ENCODE measurements at places on chromosomes 1 and 21. TPM values are rescaled to one million over a fixed set of nuclear protein-coding genes. Genes with fewer than 3 reads are reported as not detected.

DNA sequence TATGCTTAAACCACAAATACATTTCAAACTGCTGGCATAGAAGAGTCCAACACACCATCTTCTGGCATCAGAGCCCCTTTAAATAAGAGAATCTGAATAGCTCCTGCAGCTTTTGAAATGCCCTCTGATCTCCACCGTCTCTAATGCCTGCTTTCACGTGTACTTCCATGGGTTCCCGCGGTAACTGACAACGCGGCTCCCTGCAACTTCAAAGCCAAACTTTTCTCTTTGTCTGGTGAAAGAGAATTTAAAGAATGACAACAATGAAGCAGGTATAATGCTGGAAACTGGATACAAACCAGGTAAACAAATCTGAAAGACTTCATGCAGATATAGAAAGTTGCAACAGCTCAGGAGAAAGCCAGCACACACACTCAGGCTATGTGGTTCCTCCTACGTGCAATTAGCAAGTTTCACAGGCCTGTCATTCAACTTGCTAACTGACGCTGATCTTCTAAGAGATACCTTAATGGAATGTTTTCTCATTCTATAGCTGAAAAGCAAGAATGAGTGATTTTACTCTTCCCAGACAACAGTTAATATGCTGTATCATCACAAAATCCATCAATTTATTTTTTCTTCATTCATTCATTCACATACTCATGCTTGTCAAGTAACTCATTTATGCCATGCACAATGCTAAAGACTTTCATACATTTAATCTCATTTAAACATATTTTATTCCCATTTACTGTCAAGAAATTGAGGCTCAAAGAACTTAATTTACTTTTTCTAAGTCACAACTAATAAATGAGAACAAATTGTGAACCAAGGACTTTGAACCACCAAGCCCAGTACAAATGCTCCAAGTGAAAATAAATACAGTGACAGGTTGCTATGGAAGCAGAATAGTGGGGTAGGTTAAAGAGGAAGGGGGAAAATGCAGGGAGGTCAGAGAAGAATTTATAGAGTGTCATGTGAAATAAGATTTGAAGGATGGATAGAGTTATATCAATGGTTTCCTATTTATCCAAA, 202.7 kb upstream of the SNX7 start:
- no peaks in the 10 kb centered on the region for H3K36me3 ChIP-seq
- no peak for DNase-seq
- H3K27me3 ChIP-seq = no peaks in the 10 kb centered on the region
- no peak overlapping the region for H3K27ac ChIP-seq
- H3K4me3 ChIP-seq = no peak overlapping the region

Gene RNU1-1
- total RNA-seq = 1,356 TPM

DNA sequence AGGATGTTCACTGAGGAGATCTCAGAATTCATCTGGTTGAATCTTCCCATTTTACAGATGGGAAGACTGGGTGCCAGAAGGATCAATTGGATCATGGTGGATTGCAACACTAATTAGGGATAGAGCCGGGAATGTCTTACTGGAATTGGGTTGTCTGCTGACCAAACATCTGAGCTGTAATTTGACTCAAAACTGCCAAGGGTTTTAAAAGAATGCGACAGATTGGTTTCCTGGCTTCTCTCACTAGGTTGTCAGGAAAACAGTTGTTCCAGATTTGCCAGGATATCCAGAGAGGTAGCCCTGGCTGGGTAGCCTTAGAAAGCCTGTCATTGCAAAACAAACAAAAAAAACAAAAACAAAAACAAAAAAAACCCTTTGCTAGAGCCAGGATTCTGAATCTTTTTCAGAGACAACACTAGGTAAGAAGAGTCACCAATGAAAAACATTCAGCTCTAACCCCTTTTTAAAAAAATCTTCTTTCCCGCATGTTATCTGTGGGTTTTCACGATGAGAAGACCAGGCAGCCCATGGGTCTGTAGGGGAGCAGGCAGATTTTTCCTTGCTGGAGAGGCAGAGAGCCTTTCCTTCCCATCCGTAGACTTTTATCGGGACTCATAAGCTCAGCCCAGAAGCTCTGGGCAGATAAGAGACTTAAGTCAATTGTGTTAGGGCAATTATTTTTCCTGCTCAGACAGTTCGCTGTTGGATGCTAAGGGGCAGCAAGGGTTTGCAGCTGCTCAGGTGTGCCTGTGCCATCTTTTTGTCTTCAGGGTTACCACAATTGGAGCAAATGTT, 418.9 kb downstream of the PRDM2 start:
- no peaks in the 10 kb centered on the region for H3K4me1 ChIP-seq
- no peaks in the 10 kb centered on the region for H3K27me3 ChIP-seq

DNA sequence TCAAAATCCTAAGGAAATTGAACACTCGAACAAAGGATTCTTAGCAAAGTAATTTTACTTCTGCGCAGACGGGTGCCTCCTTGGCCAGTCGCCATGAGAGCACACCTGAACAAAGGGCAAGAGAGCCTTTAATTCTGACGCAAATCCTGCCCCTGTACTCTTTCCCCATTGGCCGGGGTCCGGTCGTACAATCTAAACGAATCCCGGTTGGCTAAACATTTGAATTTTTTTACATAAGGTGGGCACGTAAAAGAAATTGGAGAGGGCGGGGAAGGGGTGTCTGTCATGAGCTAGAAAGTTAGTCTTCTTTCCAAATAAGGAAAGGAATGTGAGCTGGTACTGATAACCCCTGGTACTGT, 8.2 kb upstream of the IL22RA1 start:
- DNase-seq = no peak
- H3K4me1 ChIP-seq = peaks cover 12% of the 10 kb centered on the region
- H3K4me3 ChIP-seq = no peak overlapping the region

Gene TIE1
- total RNA-seq = 0.87 TPM

Gene FALEC
- 0.43 TPM for total RNA-seq

Gene KRTAP21-2
- total RNA-seq = not detected

DNA sequence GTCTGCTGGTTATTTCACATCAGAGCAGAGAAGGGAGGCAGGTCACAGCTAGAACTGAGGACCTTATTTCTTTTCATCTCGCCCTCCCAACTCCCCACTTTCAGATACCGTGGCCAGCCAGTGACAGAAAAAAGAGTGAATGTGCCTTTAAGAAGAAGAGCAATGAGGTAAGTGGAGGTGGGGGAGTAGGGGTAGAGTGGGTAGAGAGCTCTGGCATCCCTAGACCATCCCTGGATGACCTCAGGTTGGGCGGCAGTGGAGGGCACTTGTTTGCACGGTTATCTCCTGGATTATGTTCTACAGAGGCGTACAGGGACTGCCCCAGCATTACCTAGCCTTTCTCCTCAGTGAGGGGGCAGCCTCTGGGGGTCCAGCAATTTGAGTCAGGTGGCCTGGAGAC, 4.6 kb downstream of the SEMA4A start:
- H3K4me1 ChIP-seq = peaks cover 11% of the 10 kb centered on the region
- DNase-seq = no peak
- no peaks in the 10 kb centered on the region for H3K36me3 ChIP-seq
- peaks cover 3% of the 10 kb centered on the region for H3K27me3 ChIP-seq
- no peak overlapping the region for H3K27ac ChIP-seq

- no peak for DNase-seq
- no peaks in the 10 kb centered on the region for H3K36me3 ChIP-seq
- no peaks in the 10 kb centered on the region for H3K4me1 ChIP-seq
Observed at GRCh38 chr1:9843576-9843945, 19.8 kb upstream of the CLSTN1 start.

DNA sequence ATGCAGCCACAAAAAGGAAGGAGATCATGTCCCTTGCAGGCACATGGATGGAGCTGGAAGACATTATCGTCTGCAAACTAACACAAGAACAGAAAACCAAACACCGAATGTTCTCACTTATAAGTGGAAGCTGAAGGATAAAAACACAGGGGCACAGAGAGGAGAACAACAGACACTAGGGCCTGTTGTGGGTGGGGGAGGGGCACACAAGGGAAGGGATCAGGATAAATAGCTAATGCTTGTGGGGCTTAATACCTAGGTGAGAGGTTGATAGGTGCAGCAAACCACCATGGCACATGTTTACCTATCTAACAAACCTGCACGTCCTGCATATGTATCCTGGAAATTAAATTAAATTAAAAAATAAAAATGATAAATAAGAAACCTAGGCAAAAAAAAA, 969.9 kb downstream of the TTLL7 start:
- no peaks in the 10 kb centered on the region for H3K36me3 ChIP-seq
- no peak overlapping the region for H3K4me3 ChIP-seq
- DNase-seq = no peak
- no peak overlapping the region for H3K27ac ChIP-seq

- H3K27ac ChIP-seq = no peak overlapping the region
- DNase-seq = no peak
- H3K4me1 ChIP-seq = no peaks in the 10 kb centered on the region
- H3K4me3 ChIP-seq = no peak overlapping the region
Observed at GRCh38 chr1:174890024-174890423, 109.7 kb upstream of the CACYBP start.

DNA sequence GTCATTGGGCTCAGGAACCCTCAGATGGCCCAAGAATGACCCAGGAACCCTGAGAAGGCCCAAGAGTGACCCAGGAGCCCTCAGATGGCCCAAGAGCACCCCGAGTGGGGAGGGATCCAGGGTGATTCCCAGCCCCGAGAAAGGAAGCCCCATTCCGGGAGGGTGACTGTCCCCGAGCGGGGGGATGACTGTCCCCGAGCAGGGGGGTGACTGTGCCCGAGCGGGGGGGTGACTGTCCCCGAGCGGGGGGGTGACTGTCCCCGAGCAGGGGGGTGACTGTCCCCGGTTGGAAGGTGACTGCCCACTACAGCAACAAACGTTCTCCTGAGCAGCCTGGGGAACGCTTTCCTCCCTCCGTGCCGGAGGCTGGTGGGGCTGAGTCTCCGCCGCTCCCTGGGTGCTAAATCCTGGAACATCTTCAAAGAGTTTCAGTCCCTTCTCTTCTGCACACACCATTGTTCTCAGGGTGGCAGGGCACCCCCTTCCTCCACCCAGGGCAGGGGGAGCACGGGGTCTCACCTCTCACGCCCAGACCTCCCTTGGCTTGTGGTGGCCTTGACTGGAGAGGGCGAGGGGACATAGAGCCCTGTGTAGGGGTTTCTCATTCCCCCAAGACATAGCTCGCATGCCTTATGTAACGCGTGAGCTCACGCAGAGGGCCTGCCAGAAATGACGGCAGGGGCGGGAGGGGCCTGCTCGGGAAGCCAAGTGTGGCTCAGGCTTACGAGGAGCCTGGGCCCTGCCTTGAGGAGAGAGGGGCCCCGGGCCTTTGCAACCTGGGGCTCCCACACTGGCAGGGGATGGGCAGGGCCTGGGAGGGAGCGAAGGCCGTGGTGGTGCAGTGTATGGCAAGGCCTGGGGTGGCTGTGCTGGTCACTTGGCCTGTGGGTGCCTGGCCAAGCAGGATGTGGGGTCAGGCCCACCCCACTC, 14.3 kb upstream of the SKI start:
- H3K27ac ChIP-seq = peak overlapping the region; percentile 99
- H3K27me3 ChIP-seq = no peaks in the 10 kb centered on the region
- peaks cover 37% of the 10 kb centered on the region for H3K4me1 ChIP-seq
- H3K4me3 ChIP-seq = peak overlapping the region; percentile 1
- no peaks in the 10 kb centered on the region for H3K36me3 ChIP-seq

DNA sequence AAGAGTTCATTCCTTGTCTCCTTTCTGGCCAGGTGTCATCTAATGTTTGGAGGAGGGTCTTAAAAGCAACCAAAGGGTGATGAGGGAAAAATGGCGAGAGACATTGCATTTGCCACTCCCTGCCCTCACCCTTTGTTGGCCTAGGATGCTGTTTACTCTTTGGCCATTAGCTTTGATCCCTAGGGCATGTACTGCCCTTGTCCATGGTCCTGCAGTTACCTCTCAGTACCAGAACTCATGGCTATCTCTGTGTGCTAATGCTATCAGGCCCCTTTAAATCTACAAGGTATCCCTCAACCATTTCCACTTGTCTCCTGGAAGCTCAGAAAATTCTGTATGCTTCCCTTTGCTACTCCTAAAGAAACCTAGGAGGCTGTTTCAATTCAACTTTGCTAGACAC, 424.8 kb upstream of the PLXNA2 start:
- no peak overlapping the region for H3K4me3 ChIP-seq
- no peaks in the 10 kb centered on the region for H3K36me3 ChIP-seq
- no peaks in the 10 kb centered on the region for H3K27me3 ChIP-seq
- DNase-seq = no peak

DNA sequence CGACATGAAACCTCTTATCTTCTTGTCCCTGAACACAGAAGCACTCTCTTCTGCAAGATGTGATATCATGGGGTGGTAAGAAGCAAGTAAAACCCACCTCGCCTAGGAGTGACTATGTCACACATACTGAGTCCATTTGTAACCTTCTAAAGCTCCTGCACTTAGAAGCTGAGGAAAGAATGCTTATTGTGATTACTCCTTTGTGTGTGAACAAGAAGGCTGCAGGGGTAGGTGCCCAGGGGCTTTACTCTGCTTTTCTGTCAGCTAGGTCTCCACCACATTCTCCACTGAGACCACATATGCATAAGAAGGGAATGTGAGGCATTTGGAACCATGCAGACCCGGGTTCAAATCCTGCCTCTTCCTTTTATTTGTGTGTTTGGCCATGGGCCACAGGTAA, 144.3 kb downstream of the DMRTA2 start:
- H3K4me1 ChIP-seq = no peaks in the 10 kb centered on the region
- H3K36me3 ChIP-seq = no peaks in the 10 kb centered on the region
- H3K4me3 ChIP-seq = no peak overlapping the region
- H3K27ac ChIP-seq = no peak overlapping the region
- no peaks in the 10 kb centered on the region for H3K27me3 ChIP-seq
- no peak for DNase-seq

Data from astrocyte (in vitro differentiated cells and primary cell).